DMS53 (cell line): ENCODE measurements at places on chromosomes 1 and 21.

DNA sequence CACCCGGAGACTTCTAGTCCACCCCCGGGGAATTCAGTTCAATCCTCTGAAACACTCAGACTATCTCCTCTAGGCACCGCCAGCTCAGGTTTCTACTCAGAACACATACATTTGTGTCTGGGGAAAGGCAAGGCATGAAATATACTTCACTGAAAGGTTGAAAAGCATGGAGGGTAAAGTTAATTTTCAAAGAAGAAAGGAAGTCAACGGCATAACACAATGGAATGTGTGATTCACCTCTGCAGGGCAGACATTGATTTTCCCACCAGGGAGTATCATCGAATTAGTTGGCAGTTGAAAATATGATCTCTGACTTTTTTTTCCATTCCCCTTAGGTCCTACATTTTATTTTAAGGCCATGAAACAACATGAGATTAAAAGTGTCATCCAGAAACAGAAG, 669.4 kb downstream of the SMYD3 start:
- DNase-seq: no peak

DNA sequence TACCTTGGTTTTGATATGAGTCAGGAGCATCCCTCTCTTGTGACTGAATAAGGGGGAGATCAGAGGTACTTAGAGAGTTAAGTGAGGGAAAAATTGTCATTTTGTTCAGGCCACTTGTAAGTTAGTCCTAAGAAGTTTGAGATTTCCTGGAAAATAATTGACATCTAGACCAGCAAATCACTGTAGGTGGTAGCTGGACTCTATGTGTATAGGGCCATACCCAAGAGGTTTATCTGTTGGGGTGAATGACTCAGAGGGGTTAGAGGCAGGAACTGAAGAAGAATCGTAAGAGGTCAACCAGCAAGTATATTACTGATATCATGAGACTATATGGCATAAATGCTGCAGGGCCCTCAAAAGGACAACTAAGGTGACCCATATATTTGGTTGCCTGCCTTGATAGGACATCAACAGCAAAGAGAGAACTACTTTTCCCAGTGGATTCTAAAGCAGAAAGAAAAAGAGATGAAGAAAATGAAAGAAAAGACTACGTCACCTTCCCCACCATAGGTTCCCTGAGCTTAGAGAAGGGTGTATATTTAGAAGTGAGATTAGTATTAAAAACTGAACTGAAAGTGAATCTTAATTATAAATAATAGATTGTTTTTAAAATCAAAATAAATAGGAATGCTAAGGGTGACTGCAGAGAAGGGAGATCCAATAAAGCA, 8.0 kb upstream of the RNPC3 start:
- no peak for DNase-seq

GRCh38 chr1:11925938-11926292, 312 bp downstream of the KIAA2013 start:
- DNase-seq: no peak

DNA sequence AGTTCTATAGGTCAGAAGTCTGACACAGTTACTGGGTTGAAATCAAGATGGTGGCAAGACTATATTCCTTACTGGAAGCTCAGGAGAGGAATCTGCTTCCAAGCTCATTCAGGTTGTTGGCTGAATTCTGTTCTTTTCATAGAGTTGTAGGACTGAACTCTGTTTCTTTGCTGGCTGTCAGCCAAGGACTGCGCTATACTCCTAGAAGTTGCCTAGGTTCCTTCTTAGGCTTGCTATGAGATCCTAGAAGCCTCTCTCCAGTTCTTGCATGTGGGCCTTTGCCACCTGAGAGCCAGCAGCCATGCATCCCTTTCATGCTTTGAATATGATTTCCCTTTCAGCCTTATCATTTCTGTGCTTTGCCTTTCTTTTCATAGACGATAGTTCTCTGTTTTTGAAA, 176.4 kb downstream of the RPS6KC1 start:
- no peak for DNase-seq
